CMK (cell line): ENCODE measurements at places on chromosomes 11 and 22.

- DNase-seq, result no peak
These were observed 129.2 kb downstream of the CTTN start for GRCh38 chr11:70527429-70528045.

GRCh38 chr11:79261684-79262083 is 179.1 kb downstream of the TENM4 start:
- no peak for DNase-seq

- DNase-seq, result no peak
These were observed 126.3 kb downstream of the RRAS2 start for GRCh38 chr11:14232652-14233051.

DNA sequence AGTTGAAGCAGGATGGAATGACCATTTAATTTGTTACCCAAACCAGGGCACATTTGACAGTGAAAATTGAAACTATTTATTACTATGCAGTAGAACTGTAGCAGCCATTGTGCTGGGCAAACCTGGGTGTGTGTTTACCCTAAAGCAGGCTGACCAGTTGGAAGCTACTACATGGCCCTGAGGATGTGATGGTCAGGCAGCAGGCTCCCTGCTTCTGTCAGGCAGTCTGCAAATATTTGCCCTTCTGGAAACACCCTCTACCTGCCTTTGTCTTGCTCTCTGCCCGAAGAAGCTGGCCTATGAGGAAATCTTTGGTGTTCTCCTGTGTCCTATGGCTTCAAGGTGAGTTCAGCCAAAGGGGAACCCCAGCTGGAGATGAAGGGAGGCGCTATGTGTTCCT is 600.1 kb upstream of the KIRREL3 start:
- no peak for DNase-seq

DNA sequence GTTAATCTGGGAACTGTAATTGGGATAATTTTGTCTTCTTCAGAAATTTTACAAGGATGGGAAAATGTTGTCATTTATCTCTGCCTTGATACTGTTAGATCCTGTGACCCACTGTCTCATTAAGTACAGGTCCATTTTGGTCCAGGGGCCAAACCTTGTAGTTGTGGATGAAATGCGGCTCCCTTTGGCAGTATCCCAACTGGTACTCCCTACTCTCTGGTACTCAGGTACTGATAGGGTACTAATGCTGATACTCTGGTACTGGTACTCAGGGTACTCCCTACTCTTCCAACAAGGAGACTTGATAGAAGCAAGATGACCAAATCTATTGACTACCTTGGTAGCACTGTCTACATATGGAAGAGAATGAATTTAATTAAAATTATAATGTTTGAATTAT is 97.9 kb downstream of the GRAMD1B start:
- no peak for DNase-seq
